GF-D8 (cell line): ENCODE measurements at places on chromosomes 3 and 15.

GRCh38 chr3:79362571-79363270 is 405.1 kb downstream of the ROBO1 start:
- no peak for DNase-seq

DNA sequence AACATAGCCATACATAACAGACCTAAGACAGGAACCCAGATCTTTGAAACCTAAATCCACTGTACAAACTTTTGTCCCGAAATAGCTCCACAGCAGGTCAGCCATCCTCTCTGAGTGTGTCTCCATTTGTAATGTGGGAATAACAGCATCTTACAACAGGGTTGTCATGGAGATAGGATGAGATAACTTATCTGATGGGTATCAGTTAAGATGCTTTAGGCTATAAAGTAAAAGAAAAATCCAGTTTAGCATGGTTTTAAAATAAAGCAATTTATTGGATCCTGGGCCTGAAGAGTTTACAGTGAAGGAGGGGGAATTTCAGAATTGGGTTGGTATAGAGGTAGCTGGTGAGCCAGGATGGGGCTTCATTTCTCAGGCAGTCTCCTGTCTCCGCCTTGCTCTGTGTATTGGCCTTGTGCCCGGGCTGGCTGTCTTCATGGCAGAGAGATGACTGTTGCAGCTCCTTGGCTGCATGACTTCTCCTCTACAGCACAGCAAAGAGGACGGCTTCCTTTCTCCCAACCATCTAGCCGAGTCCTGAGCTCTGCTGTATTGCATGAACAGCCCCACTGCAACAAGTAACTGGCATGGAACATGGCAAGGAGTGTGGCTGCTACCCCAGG is 131.9 kb upstream of the PROK2 start:
- no peak for DNase-seq

GRCh38 chr15:72971766-72972165 is 80.5 kb upstream of the NEO1 start:
- DNase-seq: no peak

- DNase-seq: no peak
Measured at GRCh38 chr3:187739561-187740332, 5.5 kb downstream of the BCL6 start.

DNA sequence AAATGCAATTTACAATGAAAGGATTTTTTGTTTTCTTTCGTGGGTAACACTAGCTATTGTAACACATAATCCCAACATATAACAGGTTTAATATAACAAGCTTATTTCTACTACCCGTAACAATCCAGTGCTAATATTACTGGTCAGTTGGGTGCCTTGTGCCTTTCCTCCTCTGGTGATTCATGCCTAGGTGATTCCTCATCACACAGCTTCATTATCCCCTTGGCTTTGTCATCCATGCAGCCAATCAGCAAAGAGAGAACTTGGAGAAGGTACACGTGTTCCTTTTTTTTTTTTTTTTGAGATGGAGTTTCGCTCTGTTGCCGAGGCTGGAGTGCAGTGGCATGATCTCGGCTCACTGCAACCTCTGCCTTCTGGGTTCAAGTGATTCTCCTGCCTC is 30.7 kb downstream of the CHST14 start:
- no peak for DNase-seq

DNA sequence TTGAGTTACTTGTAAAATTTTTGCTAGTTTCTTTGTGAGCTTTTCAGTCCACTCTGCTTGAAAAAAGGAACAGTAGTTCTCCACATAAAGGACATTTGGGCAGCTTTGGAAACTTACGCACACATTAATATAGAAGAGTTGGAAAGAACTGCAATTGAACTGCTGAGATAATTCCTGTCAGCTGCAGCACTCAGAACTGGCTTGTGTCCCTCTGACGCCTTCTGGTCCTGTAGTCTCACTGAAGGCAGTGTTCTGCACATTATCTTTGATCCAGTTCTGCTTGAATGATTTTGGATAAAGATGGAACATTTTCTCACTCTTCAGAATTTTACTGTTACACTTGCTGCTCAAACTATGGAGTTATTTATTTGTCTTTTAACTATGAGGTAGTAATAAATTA is 901.9 kb downstream of the OTOL1 start:
- DNase-seq: no peak

DNA sequence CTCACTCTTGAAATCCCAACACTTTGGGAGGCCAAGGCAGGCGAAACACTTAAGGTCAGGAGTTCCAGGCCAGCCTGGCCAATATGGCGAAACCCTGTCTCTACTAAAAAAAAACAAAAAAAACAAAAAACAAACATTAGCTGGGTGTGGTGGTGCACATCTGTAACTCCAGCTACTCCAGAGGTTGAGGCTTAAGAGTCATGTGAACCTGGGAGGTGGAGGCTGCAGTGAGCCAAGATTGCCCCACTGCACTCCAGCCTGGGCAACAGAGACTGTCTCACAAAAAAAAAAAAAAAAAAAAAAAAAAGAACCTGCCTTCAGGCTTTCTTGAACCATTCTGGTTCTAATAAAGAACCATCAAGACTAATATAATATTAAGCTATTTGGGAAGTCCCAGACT is 16.5 kb downstream of the ARPP19 start:
- DNase-seq: peak; percentile 36

- no peak for DNase-seq
Measured at GRCh38 chr3:115627180-115628074, 4.1 kb downstream of the GAP43 start.

- peak; percentile 80 for DNase-seq
Measured at GRCh38 chr3:52983336-52983807, 62.5 kb downstream of the SFMBT1 start.

GRCh38 chr3:23836536-23837230 is 30.9 kb downstream of the UBE2E1 start:
- peak; percentile 36 for DNase-seq

- no peak for DNase-seq
Measured at GRCh38 chr15:74768771-74769342, 13.0 kb upstream of the CSK start.

DNA sequence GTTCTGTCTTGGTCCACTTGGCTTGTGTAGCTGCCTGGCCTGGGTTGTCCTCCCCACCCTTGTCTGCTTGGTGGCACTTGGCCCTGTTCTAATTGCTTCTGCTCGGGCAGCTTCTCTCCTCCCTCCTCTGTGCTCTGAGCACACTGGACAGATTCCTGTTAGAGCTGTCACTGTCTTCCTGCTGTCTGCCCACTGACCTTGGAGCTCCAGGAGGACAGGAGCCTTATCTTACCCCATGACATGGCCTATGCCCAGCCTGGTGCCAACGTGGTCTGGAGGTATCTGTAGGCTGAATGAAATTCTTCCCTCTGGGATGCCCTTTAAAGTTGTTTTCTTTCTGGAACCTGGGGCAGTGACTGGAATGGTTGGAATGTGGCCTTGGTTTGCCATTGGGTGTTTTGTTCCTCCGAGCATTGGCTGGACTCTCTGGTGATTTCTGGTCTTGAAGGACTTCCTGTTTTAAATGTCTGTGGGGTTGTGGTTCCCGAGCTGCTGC is 94.1 kb downstream of the FAM43A start:
- no peak for DNase-seq

DNA sequence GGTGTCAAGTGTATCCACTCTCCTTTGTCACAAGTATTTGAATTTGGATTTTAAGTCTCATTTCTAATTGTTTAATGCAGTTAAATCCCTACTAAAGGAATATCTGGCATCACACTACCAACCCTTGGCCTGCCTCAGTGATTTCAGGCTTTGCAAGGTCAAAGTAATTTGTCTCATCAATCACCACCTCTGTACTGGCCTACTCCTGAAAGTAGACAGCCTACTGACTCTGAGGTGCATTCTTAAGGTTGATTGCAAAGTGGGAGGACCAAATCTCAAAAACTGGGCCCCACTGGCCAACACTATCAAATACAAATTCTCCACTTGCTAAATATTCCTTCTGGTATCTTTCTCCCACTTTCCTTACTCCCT is 851 bp upstream of the TEX55 start:
- no peak for DNase-seq

- DNase-seq: no peak
Measured at GRCh38 chr3:113008117-113008516, 17.3 kb downstream of the GTPBP8 start.

DNA sequence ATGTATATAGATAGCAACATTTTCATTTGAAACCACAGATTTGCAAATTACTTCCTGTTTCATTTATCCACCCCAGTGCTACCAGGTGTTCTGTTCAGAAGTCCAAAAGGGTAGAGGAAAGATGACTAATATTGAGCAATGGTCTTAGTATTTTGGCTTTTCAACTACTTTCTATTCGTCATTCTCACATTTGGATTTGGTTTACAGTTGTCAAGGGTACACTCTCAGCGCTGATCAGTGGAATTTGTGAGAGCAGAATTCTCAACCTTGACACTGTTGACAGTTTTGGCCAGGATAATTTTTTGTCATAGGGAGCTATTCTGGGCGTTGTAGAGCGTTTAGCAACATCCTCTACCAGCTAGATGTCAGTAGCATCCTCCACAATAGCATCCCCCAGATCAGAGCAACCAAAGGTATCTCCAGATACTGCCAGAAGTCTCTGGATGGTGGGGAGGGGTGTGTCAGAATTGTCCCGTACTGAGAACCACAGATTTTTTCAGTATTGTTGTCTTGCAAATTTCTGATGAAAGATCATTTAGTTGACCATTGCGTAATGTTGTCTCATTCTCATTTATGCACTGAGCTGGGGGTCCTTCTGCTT is 4.2 kb downstream of the HMCES start:
- DNase-seq: no peak

DNA sequence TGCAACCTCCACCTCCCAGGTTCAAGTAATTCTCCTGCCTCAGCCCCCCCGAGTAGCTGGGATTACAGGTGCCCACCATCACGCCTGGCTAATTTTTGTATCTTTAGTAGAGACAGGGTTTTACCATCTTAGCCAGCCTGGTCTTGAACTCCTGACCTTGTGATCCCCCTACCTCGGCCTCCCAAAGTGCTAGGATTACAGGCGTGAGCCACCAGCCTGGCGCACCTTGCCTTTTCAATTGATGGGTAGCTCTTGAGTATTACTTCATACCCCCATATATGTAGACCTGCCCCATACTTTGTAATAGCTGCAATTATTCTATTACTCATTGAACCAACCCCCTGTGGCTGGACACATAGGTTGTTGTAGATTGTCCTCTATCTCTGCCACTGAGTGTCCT is 101.3 kb downstream of the LRRK1 start:
- no peak for DNase-seq

- peak; percentile 74 for DNase-seq
Measured at GRCh38 chr15:77187751-77188464, 117.0 kb upstream of the TSPAN3 start.

GRCh38 chr15:81562986-81563385 is 189.0 kb upstream of the TMC3 start:
- no peak for DNase-seq

- no peak for DNase-seq
Measured at GRCh38 chr3:63497641-63498040, 154.8 kb upstream of the SNTN start.

GRCh38 chr3:37803726-37804469 is 57.8 kb upstream of the CTDSPL start:
- no peak for DNase-seq

DNA sequence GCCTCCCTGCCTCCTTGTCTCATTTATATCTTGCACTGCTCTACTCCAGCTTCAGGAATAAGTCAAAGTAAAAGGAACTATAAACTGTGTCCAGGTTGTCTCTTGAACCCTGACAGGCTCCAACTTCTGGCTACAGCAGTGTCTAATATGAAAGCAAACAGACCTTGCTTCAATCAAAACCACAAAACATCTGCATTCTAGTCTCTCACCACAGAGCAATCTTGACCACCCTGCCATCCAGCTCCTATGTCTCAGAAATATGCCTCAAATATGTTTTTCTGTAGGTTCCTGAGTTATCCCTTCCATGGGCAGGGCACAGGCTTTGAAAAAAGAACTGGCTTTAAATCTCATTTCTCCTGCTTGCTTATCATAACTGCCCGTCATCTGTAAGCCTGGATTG is 13.0 kb upstream of the RAMAC start:
- no peak for DNase-seq

- no peak for DNase-seq
Measured at GRCh38 chr15:98025237-98025636, 64.7 kb downstream of the ARRDC4 start.

DNA sequence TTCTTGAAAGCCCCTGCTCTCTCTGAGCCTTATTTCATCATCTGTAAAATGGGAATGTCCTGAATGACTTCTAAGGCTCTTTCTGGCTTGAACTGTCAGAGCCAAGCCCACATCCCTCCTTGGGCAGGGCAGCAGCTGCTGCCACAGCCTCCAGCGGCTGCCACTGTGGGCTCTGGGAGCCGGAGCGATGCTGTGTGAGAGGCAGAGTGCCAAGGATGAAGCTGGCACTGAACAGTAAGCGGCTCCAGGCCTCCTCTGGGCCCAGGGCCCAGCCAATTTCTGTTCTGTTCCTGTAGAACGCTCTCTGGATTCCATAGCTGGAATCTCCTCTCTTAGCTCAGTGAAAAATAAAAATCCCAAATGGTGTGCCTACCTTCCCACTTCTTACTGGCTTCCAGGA is 4.4 kb downstream of the CPLX3 start:
- no peak for DNase-seq
